CD4-positive, alpha-beta T cell treated with Interleukin-4 for 4 hours (primary cell): ENCODE measurements at places on chromosomes 11 and 22.

- no peak for DNase-seq
Observed at GRCh38 chr11:69572233-69572860, 68.6 kb upstream of the CCND1 start.

- no peak for DNase-seq
Observed at GRCh38 chr11:65528819-65529350, 4.0 kb downstream of the SCYL1 start.

GRCh38 chr11:122305426-122306320 lies 189.7 kb upstream of the BLID start:
- DNase-seq: no peak

DNA sequence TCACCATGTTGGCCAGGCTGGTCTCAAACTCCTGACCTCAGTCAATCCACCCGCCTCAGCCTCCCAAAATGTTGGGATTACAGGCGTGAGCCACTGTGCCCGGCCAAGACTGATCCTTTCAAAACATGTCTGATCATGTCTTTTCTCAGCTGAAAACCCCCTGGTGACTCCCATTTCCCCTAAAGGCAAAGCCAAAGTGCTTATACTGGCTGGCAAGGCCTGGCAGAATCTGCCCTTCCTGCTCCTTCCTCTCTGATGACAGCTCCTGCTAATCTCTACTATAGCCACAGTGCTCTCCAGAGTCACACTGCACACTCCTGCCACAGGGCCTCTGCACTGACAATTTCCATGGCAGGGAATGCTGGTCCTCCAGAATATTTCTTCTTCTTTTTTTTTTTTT lies 2.6 kb upstream of the MCHR1 start:
- DNase-seq: no peak

DNA sequence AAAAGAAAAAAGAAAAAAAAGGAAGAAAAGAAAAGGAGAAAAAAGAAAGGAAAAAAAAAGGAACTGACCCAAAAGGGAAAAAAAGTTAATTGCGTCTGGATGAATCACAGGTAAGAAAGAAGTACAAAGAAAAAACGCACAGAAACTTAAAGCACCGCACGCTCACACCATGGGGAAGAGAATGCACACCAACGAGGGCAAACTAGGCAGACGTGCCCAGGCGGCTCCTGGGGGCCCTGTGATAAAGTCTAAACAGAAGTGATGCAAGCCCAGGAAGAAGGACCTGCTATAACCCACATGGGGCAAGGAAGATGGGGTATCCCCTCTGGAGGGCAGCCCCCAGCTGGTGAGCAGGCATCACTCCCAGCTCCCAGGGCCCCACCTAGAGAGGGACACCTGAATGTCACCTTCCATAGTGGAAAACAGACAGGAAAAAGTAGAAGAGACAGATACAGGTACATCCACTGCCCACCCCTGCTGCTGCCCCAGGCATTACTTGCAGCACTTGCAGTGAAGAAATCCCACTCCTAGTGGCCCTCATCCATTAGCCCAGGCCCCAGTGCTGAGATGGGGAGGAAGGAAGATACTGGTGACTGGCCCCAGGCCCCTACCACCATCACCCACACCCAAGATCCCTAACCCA lies 28.9 kb downstream of the NAP1L4 start:
- DNase-seq: no peak

DNA sequence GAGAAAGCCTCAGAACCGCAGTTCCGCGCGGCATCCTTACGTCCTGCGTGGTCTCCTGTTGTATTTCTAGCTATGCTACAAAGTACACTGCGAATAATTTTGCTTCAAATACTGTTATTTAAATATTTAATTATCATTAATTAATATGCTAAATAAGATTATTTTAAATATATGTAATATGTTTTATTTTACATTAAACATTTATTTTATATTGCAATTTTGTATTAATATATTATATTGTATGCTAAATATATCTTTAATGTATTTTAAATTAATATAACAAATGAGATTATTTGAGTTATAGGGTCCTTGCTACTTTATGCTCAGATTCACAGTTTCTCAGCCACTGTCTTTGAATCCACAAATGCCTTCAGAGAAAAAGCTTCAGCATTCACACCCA lies 436.7 kb downstream of the BRD1 start:
- no peak for DNase-seq

GRCh38 chr11:1295086-1295485 lies 14.3 kb downstream of the TOLLIP start:
- no peak for DNase-seq

GRCh38 chr11:72425053-72425980 lies 9.0 kb downstream of the CLPB start:
- DNase-seq: no peak

DNA sequence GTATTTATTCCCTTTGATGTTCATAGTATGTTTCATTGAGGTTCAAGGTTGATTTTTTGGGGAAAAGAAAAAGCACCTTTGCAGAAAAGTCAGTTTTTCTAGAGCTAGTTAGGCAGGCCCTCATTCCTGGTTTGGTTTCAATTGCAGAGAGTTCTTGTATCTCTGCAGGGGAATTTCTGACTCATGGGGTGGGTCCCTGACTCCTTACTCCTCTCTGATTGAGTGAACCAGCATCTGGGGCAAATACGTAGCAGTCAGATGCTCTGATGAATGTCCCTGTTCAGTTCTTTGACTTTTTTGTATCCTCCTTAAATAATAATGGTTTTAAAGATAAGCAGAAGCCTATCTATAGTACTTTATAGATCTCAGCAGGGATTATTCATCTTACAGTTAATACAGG lies 7.7 kb upstream of the NCR3LG1 start:
- no peak for DNase-seq

DNA sequence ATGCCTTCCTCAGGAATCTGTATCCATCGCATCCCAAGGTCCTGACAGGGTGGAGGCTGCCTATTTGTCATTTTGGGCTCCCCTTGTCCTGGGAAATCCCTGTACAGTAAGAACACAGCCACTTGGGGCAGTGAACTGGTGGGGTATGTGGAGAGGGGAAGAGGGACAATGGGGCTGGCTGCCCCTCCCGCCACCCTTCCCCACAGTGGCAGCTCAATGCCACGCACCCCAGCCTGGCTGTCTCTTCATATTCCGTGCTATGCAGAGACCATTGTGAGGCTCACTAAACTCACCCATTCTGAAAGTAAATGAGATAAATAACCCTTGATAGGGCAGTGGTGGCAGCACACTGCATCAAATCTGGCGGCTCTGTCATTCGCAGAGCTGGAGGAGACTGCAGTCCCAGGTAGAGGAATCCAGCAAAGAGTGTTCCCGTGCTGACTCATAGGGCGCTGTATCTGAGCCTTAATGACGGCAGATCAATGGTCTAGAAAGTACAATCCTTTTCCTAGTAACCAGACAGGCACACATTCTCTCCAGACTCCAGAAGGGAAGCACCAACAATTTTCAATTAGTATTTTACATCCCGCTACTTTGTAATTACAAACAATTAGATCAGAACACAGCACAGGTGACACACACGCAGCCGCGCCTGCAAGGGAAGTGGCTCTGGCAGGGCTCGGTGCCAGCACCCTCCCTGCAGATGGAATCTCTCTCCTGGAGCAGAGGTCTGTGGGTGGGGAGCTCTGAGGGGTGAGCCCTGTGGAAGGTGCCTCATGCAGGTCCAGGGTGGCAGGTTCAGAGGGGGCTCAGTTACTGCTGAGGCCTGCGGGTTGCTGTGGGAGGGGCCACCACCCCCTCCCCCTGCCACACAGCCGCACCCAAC lies 167.9 kb upstream of the B3GAT1 start:
- DNase-seq: no peak

DNA sequence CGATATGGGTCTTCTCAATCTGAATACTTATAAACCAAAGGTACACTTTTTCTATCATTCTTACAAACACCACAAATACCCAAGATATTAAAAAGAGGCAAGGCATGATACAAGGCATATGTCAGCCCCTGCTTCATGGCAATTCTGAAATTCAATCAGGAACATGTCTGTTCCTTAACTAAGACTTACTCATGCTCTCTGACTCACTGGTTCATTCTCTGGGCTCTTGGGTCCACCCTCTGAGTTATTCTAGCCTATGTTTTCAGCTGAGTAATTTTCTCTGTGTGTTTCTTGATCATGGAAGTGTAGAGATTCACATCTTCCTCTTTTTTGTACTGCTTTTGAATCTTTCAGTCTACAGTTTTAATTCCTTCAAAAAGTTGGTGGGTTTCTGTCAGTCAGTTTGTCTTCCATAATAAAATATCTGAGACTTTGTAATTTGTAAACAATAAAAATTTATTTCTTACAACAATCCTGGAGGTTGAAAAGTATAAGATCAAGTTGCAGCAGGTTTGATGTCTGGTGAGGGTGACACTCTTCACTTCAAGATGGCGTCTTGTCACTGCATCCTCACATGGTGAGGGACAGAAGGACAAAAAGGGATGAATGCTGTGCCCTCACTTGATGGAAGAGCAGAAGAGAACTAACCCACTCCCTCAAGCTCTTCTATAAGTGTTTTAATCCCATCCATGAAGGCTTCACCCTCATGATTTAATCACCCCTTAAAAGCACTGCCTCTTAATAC lies 211.7 kb downstream of the FAM76B start:
- no peak for DNase-seq

DNA sequence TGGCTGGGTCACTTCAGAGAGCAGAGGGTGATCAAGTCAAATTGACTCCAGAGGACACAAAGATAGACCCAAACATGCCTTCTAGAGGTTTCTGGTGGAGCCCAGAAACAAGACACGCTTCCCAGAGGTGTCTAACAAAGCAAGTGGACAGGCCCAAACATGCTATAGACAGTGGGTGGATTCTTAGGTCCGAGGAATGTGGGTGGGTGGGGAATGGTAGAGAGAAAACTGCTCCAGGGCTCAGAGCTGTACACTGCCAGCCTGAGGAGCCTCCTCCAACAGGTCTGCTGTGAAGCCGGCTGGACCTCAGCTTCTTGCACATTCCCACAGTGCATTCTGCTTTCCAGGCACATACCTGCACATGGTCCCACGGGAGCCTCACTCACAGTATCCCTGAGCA lies 116.8 kb upstream of the NECTIN1 start:
- DNase-seq: no peak

DNA sequence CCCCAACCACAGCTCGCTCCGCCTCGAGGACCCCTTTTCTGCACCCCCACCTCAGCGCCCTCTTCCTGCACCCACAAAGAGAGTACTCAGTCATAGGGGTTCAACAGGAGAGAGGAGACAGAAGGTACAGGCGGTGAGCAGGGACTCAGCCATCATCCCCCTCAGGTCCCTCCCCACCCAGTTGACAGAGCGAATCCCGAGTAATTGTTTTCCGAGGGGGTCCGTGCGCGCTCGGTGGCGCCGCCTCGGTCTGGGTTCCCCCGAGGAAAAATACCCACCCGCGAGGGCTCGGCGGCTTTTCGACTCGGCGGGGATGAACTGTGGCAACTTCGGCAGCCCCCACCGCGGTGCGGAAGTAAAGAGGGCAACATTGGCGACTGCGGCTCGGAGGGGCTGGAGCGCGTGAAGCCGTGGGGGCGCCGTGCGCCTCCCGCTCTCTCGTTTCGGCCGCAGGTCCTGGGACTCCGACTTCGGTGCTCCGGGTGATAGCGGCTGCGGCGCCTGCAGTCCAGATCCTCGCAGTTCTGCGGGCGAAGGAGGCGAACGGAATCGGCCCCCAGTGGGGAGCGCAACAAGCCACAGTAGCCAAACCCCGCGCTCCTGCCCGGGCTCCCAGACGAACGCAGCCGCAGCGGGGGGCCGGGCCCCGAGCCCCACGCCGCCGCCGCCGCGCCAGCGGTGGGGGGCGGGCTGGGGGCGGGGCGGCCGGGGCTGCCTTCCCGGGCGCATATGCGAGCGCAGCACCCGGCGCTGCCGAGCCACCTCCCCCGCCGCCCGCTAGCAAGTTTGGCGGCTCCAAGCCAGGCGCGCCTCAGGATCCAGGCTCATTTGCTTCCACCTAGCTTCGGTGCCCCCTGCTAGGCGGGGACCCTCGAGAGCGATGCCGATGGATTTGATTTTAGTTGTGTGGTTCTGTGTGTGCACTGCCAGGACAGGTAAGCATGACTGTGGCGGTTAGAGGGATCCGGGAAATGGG lies at the start of gene NELL1:
Gene NELL1 (plus strand): TSS at position 743 of the 976 bp plus-strand sequence.
- DNase-seq: no peak

DNA sequence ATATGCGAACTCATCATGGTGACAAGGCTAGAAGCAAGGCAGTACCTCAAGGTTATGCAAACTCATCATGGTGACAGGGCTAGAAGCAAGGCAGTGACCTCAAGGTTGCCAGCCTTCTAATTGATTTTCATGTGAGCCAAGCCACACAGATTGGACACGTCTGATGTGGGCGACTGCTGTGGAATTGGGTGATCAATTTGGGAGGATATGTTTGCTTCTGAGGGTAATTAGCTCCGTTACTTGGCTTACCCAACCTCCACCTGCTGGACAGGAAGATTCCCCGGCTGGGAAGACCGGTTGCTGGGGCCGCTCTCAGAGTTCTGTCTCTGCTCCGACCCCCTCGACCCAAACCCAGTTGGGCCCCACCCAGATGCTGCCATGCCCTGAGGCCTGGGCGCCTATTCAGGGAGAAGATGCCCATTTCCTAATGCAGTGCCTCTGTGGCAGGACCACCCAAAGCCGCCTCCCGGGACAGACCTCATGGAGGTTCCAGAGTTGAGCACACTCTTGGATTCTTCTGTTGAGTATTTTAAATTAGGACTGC lies 69.9 kb upstream of the SHANK2 start:
- DNase-seq: no peak

DNA sequence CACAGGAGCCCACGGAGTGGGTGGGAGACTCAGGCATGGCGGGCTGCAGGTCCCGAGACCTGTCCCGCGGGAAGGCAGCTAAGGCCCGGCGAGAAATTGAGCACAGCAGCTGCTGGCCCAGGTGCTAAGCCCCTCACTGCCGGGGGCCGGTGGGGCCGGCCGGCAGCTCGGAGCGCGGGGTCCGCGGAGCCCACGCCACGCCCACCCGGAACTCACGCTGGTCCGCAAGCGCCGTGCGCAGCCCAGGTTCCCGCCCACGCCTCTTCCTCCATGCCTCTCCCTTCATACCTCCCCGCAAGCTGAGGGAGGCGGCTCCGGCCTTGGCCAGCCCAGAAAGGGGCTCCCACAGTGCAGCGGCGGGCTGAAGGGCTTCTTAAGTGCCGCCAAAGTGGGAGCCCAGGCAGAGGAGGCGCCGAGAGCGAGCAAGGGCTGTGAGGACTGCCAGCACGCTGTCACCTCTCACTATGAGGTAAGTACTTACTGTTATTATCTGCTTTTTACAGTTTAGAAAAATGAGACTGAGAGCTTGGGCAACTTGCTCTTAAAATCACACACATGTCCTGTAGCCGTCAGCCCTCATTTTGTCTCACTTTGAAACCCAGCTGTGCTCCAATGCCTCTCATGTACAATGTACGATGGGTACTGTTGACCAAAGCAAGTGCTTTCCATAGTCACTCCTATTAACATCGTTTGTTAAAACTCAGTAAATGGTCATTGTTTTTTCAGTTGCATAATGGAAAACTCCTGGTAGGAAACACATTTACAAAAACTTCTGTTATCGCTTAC lies 12.2 kb upstream of the OR10D3 start:
- no peak for DNase-seq

GRCh38 chr11:35144806-35145205 lies 5.8 kb downstream of the CD44 start:
- DNase-seq: no peak
